ENCODE measurements at places on chromosomes 7 and 10. TPM values are rescaled to one million over a fixed set of nuclear protein-coding genes. Genes with fewer than 3 reads are reported as not detected.

DNA sequence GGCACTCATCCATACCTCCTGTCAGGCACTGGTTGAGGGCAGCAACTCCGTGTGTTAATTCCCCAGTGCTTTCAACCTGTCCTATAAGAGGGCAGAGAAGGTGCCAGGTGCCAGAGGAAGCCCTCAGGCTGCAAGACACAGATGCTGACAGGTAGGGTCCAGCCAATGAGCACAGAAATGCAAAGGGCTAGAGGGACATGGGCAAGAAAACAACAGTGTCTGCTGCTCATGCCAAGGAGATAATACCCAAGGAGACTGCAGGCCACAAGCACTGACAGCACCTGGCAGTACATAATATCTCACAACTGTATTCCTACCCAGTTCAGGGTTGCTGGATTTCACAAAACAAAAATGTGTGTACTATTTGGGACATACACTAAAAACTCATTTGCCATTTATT, 38.4 kb upstream of the TM9SF3 start:
- H3K27ac ChIP-seq = no peak overlapping the region
- no peak for DNase-seq
- H3K27me3 ChIP-seq = no peaks in the 10 kb centered on the region
- no peak overlapping the region for H3K4me3 ChIP-seq

DNA sequence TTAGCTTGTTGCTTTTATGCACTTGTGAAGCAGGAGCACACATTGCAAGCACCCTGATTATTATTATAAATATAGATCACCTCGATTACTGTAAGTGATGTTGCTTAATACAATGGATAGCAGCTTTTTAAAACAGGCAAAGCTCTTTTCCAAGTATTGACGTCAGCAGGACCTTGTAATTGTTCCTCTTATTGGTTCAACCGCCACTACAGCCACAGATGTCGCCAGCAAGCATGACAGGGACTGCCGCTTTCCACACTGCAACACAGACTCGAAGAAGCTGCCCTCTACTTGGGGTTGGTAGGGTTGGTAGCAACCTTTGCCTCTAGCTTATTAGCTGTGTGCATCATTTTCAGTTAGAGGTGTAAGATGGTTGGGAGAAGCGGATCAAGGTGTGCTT, 167.6 kb downstream of the ZNF365 start:
- H3K27ac ChIP-seq = no peak overlapping the region
- no peak for DNase-seq
- peaks cover 6% of the 10 kb centered on the region for H3K4me1 ChIP-seq
- H3K4me3 ChIP-seq = no peak overlapping the region
- no peaks in the 10 kb centered on the region for H3K36me3 ChIP-seq

DNA sequence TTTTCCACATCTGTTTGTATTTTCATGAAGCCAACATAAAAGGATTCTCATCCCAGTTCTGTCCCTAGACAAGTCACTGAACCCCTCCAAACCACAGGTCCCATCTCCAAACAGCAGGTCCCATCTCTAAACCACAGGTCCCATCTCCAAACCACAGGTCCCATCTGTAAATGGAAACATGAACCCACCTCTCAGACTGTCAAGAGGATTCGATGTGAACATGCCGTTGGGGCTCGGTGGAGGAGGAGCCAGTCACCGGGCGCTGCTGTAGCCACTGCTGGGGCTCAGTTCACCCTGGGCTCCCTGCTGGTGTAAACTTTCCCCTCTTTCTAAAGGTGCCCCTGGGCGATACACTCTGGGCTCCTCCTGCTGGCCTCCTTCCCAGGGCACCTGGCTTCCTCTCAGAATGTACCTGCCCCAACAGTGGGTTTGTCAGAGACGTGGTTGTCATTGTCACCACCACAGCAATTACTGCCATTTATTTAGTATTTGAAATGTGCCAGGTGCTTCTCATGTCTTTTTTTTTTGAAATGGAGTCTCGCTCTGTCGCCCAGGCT, 13.0 kb downstream of the LHPP start:
- H3K27me3 ChIP-seq = no peaks in the 10 kb centered on the region
- no peaks in the 10 kb centered on the region for H3K36me3 ChIP-seq
- H3K4me1 ChIP-seq = no peaks in the 10 kb centered on the region
- H3K27ac ChIP-seq = no peak overlapping the region
- no peak overlapping the region for H3K4me3 ChIP-seq
- DNase-seq = no peak

- H3K27me3 ChIP-seq = no peaks in the 10 kb centered on the region
- H3K4me1 ChIP-seq = no peaks in the 10 kb centered on the region
- no peak overlapping the region for H3K4me3 ChIP-seq
- H3K36me3 ChIP-seq = no peaks in the 10 kb centered on the region
Observed at GRCh38 chr10:70649526-70649925, 22.8 kb upstream of the ADAMTS14 start.

DNA sequence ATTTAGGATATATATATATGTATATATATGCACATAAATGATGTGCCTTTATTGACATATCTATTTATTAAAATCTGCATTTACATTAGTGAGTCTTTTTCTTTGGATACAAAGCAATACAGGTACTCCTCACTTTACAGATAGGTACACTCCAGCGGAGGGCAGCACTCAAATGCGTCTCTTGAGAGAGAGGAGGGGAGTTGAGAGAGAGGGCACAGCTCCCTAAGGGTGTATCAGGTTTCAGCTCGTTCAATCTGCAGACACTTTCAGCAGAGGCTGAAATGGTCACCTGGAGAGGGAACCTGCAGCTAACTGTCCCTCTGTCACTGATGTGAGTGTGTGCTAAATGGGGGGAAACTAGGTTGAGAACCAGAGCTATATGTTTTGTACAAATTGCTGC, 21.5 kb downstream of the C10orf53 start:
- no peak overlapping the region for H3K4me3 ChIP-seq
- H3K36me3 ChIP-seq = no peaks in the 10 kb centered on the region
- no peak for DNase-seq
- no peak overlapping the region for H3K27ac ChIP-seq

ITIH5 gene
- 9.7 TPM for total RNA-seq

SDK1 gene
- 9.4 TPM for total RNA-seq
